ENCODE measurements at places on chromosomes 12 and 14.

- DNase-seq: no peak
These were observed 78.9 kb upstream of the MAP1LC3B2 start for GRCh38 chr12:116480210-116480810.

DNA sequence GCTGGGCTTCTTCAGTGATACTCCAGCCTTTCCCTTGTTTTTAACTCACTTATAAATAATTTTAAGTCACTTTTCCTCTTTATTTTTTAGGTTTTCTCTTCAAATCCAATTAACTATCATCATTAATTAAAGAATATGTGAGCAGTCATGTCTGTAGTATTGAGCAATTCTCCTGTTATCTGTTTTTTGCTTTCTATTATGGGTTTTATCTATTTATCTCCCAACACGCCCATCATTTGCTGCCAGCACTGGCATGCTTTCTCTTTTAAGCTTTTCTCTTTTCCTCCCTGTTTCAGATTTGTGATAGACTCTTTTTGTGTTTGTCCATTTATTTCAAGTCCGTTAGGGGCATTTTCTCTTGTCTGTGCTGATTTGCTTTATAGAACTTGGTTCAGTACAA is 72.3 kb downstream of the CRADD start:
- no peak for DNase-seq

GRCh38 chr14:64692986-64693809 is 11.0 kb upstream of the PLEKHG3 start:
- DNase-seq: no peak

DNA sequence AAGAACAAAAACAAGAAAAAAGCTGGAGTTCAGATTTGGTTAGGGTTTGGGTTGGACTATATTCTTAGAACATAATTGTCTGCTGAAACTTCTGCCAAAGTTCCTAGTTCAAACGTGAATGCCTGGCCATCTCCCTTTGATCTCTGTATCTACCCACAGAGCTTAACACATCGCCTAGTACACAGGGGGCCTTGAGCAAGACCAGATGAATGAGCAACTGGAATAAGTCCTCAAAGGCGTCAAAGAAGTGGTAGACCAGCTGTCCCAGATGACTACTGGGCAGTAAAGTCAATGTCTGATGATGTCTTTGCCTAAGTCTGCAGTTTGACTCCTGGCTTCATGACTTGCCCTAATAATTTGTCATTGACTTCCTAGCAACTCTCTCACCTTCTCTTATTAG is 13.9 kb upstream of the STAB2 start:
- no peak for DNase-seq

DNA sequence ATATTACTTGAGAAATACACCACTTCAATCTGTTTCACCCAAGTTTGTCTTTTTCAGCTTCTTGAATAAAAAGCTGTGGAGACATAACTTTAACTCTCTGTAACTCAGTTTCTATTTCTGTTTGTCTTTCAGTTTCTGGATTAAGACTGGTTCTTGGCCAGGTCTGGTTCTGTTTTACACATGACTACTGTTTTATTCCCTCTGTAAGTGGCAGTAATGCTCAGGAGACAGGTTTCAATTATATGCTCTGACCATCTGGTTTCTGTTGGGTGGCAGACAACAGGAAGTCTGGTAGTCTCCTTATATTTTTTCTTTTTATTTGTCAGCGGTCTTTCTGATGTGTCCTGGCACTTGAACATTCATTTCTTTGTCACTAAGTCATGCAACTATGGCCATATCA is 102.9 kb downstream of the RPS29 start:
- no peak for DNase-seq

GRCh38 chr12:8687846-8688601 is 9.8 kb upstream of the RIMKLB start:
- DNase-seq: no peak

DNA sequence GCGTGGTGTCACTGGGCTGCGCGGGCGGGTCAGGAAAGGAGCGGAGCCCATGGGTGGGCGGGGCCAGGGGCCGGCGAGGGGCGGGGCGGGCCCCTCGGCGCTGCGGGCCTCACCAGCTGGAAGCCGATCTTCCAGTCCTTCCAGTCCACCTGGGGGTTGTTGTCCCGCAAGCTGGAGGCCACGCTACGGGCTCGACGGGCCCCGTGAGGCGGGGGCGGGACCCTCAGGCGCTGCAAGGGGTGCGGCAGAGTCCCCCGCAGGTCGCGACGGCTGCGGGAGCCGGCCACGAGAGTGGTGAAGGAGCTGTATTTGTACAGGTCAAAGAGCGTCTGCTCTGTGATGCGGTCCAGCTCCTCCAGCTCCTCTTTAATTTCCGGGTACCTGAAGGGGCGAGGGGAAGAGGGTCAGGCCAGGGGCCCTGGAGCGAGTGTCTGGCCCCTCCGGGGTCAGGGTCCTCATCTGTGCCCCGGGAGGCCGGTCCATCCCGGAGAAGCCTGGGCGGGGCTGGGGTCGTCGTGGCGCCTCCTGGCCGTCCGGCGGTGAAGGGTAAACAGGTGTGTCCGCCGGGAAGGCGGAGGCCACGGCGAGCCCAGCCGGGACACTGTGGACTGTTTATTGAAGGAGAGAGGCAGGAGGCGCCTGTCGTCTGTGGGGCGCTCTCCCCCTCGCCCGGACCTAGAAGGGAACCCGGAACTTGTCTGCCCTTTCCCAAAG is 11.9 kb downstream of the SCNN1A start:
- DNase-seq: no peak

DNA sequence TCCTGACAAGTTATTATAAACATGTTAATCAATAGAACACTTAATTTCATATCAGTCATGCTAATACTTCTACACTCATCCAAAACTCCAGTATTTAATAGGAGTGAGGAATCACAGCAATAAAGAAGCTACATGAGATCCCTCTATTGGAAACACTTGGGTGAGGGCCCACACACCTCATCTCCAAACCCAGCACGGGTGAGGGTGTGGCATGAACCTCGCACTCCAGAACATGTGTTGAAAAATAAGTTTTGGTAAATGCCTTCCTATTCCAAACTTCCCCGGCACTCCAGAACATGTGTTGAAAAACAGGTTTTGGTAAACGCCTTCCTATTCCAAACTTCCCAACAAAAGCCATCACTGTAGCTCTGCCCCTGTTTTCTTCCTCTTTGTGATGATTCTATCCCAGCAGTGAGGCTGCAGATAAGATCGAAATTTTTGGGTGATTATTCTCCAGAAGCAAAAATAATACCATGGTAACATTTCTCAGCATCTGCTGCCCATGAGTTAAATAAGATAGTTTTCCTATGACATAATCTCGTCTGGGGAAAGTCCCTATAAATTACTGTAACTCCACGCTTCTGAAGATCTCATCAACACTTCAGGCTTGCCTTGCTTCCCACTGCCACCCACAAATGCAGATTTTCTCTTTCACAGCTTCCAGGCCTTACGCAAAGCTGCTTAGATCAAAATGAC is 24.4 kb upstream of the PTPRB start:
- DNase-seq: no peak

DNA sequence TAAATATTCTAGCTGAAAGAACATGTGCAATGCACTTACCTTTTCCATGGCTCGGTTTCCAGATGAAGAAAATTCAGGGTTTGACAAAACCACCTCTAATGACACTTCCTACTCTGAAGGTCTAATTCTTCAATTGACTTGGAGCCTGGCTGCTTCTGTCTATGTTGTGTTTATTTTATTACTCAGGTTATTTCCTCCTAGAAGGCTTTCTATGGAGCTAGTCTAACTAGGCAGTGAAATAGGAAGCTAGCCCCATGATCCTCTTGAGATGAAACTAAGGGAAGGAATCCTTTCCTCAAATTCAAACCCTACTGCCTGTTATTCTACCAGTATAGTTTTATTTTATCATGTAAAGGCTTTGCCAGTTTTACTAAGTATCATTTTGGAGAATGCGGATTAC is 20.9 kb upstream of the IFNG-AS1 start:
- DNase-seq: no peak

GRCh38 chr12:54140588-54141388 is 48.0 kb downstream of the SMUG1 start:
- peak; percentile 34 for DNase-seq

- DNase-seq: no peak
These were observed 24.4 kb upstream of the E2F7 start for GRCh38 chr12:77089686-77090220.

- no peak for DNase-seq
These were observed 9.9 kb downstream of the GPR132 start for GRCh38 chr14:105055334-105055733.

DNA sequence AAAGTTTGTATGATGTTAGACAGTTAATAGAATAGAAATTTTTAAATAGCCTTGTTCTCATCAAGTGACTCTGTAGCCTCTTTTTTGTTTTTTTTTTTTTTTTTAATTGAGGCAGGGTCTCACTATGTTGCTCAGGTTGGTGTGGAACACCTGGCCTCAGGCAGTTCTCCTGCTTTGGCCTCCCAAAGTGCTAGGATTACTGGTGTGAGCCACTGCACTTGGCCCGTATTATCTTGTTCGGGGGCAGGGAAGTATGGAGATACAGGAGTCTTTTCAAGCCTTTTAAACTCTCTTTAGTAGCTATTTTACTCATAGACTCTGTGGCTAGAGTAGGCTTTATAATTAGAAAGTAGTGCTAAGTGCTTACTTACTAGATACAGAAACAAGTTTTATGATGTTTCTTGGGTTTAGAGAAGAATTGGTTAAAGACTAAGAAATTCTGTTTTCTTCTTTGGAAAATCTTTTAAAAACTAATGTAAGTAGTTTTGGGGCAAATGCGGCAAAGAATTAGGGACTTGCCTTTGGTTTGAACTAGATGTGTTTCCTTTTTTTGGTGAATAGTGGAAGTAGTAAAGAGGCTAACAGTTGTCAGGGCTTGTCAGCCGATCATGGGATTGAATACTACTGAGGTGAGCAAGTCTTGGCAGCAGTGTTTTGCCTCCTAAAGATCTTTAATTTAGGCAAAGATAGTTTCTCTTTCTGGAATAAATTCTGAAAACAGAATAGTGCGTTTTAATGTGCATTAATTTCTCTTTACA is 31.3 kb downstream of the FBXO34 start:
- DNase-seq: no peak

DNA sequence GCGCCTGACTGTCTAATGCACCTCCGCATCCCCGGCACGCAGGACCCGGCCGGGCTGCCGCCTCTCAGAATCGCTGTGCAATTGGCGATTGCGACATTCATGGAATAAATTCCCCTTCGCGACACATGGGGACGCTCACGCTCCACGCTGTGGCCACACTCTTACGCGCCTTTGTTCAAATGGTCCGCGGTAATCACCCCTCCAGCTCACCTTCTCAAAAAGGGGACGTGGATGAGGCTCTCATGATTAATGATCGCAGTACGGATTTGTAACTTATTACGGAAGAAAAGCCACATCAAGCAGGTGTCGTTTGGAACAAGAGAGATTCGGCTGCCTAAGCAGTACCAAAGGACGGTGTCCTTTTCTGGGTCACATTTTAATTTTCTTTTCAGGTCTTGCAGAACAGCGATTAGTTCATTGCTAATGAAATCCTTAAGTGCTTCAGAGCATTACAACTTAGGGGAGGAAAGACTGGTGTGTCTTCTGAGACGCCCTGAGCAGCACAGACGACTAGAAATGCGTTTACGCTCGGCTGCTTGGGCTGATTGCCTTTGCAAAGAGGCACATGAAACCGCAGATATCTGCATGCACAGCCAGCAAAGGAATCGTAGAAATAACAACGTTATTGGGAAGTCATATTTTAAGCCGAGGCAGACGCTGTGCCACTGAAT is 37.3 kb upstream of the ADGRD1 start:
- peak; percentile 31 for DNase-seq

DNA sequence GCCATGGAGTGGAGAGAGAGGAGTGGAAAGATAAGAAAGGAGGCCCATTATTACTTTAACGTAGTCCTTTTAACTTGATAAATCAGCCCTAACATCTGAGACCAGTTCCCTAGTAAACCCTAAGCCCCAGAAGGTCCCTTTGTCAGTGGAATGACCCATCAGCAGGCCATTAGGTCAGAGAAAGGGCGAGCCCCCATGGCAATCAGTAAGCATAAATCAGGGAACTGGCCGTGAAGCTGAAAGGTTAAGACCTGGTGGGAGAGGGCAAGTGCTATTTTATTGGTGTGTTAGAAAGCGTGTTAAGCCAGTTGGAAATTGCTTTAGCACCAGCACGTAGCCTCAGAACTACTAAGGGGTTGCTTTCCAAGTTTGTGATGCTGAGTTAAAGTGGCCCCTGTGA is 708.0 kb downstream of the BCL11B start:
- no peak for DNase-seq

GRCh38 chr14:104635717-104636116 is 31.1 kb upstream of the TMEM179 start:
- DNase-seq: no peak

GRCh38 chr12:70853326-70853725 is 67.2 kb downstream of the PTPRR start:
- no peak for DNase-seq

DNA sequence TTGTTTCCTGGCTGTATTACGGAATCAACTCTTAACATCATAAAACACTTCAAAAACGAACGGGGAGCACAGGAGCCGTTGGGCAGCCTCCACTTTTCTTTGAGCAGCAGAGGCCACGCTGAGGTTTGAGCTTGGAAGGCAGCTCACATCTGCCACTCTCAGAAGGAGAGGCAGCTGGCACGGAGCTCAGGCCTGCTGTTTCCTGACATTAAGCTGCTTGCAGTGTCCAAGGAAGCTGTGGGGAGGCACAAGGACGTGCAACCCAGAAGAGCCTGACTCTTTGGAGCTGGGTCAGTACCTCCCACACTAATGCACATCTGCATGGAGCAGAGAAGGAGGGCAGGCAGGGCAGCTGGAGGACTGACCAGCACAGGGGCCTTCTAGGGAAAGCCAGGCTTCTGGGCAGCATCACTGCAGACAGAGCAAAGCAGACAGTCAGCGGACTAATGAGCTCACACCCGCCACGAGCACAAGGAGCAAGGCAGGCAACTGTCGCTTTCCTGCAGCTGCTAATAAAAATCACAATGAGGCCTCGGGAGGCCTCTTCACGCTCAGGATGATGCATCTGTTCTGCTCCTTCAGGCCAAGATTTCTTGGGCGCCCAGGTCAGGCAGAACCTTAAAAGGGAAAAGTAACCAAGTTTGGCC is 211.1 kb downstream of the GLT1D1 start:
- DNase-seq: peak; percentile 91

DNA sequence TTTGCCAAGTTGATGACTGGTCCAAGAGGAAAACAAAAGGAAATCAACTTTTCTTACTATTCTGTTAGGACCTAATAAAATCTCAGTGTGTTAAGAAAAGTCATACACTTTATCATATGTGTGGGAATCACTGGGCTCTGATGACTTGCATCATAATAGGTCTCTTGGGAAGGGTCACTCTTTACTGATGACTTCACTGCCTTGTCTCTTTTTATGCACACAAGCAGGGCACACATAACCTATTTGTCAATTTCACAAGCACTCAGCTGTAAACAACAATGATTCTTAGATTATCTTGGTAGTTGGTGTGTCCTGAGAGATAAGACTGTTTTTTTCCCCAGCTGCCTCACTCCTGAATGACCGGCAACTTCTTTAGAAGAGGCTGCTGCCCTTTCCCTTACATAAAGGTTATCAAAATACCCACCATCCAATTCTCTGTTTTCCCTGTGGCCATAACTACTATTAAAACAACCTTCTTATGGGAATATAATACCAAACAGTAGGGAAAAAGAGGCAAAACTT is 50.9 kb upstream of the INSM2 start:
- no peak for DNase-seq

- DNase-seq: no peak
These were observed 386.7 kb downstream of the LRIG3 start for GRCh38 chr12:58533652-58534051.

- DNase-seq: no peak
These were observed 12.6 kb downstream of the C12orf43 start for GRCh38 chr12:121003650-121004049.

All from NCI-H524 treated with DMSO at 0.1 percent for 48 hours (cell line).